ENCODE measurements at places on chromosomes 6 and 20.
A peak's percentile ranks its signal among the peaks of the same experiment; 100 is the strongest.

DNA sequence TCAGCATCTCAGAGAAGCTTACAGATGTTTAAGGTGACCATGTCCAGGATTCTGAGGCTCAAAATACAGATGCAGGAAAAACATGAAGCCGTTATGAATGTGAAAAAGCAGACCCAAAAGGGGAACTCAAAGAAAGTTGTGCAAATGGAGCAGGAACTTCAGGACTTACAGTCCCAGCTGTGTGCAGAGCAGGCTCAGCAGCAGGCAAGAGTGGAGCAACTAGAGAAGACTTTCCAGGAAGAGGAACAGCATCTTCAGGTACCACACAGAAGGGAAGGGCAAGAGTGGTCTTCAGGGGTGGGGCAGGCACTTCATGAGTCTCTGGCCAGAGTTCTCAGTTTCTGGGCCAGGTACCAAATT lies 15.2 kb downstream of the RNF8 start:
- no peak for DNase-seq

DNA sequence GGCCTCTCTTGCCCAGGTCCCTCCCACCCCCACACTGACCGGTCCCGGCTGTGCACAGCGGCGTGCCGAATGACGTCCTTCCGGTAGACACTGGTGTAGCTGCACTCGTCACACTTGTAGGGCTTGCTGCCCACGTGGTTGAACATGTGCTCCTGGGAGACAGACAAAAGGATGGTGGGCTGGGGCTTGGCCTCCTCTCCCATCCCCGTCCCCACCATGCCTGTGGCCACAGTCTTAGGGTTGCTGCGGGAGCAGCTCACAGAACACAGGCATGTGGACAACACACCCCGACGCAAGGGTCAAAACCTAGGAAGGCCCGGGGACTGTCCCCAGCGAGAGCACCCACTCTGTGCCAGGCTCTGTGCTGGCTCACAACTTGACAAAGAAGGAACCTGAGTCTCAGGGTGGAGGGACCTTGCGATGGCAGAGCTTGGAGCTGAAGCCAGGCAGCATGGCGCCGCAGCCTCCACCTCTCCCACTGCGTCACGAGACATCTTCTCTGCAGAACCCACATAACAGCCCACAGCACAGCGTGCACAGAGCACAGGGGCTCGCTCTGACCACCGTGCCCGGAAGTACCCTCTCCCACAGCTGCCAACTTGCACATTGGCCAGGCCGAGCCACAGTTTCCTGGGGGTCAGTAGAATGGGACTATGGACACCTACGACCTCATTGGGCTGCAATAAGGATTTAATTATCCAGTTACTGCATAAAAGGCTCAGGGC lies 9.8 kb downstream of the ZNF335 start:
- DNase-seq, result no peak

- no peak for DNase-seq
These were observed 11.2 kb upstream of the TTK start for GRCh38 chr6:79993012-79993910.

DNA sequence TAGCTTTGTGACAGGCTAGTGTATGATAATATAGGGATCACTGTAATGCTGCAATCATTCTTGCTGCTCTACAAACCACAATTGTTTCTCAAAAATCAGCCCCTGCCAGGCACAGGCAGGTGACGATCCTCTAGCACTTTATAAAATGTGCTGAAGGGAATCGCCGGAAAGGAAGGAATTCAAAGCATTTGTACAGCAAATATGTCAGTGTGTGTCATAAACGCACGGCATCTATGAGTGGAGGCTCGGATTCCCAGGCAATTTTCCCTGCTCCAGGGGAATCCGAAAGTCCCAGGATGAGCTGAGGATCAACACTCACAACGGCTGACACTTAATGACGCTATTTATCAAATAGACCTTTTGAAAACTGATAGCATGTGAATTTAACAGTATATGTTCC lies 1.4 kb downstream of the PHACTR1 start:
- no peak for DNase-seq

DNA sequence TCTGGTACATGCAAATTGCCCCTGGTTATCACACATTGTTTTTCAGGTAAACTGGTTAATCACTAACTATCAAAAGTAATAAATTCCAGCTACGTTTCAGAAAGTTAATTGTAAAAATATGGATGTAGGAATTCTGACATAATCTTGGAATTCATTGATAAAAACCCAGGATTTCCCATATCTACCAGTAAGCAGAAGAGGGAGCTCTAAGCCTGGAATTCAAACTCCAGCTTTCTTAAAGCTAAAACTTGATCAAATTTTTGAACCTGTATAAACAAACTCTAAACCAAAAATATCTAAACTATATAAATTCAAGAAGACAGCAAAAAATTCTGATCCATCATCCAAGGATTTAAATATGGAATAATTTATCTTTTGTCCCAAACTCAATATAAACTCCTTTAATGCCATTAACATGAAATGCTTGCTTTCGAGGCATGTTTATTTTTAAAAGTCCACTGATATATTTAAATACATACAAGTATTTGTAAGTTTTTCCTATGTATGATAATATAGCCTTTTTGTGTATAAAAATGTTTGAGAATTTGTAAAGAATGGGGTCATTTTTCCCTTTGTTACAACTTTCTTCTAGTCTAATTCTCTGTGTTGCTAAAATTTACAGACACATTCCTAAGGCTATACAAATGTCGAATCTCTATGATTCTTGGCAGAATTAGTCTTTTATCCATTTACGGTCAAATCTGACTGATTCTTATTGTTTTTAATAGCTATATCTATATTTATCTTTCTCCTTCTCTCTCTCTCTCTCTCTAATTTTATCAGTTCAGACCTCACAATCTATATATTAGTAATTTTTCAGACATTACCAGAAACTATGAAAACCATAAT lies 91.4 kb upstream of the RNF217 start:
- DNase-seq, result no peak

DNA sequence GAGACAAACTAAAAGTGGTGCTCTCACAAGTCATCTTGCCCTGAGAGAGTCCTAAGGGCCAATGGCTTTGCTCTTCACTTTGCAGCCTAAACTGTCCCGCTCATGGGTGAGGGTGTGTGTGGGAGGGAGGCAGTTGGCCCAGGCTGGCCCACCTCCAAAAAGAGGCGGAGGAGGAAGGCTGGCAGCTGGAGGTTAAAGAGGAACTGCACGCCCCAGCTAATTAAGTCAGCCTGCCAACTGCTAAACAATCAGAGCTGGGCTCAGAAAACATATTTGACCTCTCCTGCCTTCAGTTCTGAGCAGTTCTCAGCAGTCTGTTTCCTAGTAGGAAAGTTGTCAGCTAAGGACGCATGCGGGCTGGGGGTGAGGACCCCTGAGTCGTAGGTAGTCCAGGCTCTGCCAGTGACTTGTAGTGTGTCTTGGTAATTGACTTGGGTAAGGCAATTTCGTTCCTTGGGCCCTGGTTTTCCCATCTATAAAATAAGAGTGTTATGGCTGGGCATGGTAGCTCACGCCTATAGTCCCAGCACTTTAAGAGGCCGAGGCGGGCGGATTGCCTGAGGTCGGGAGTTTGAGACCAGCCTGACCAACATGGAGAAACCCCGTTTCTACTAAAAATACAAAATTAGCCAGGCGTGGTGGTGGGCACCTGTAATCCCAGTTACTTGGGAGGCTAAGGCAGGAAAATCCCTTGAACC lies 17.0 kb downstream of the GSS start:
- DNase-seq, result no peak

DNA sequence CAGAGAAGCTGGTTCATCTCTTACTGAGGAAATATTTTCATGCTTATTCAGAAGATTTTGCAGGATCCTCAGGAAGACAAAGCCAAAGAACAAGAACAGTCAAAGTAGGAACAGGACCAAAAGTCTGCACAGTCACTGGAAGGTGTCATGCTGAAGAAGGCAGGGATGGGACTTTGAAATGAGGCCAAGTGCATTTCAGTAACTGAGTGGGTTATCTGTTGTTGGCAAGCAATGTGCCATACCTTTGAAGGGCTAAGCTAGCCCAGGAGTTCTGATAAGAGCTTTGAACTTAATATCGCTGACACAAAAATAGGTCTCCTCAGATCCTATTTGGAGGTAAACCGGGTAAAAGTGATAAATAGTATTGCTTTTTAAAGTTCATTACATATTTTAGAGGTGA lies 31.5 kb downstream of the SLC16A10 start:
- no peak for DNase-seq

GRCh38 chr20:15191082-15191723 lies 853.8 kb upstream of the FLRT3 start:
- no peak for DNase-seq

DNA sequence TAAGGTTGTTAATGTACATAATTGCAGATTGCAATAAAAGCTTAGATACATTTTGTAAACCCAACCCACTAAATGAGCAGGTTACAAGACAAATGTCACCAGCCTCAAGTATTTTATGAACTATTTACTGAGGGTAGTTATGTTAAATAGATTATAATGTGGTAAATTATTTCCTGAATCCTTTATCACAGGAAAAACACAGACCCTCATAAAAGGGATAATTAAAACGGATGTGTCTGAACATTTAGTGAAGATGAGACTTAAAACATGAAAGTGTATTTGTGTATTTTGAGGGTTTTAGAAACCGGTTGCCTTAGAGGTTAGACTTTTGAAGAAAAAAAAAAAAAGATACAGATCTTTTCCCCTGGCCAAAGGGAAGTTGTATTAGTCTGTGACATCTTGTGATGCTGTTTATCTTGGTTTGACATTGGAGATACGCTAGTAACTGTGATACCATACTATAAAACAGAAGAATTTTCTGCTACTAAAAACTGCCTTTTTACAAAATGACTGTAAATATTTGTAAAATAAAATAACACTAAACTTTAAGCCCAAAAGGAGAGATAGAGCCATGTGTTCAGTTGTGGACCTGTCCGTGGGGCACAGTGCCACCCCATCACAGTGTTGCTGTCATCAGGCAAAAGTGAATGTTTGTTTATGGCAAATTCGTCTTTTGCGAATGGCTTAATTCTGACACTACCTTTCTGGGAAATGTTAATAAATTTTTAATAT lies 9.7 kb downstream of the DYNLT1 start:
- DNase-seq, result no peak

GRCh38 chr6:119587537-119587936 lies 238.0 kb upstream of the MAN1A1 start:
- DNase-seq, result no peak

- no peak for DNase-seq
These were observed 7.8 kb downstream of the RWDD1 start for GRCh38 chr6:116579143-116579542.

GRCh38 chr20:26207237-26207966 lies 510.7 kb upstream of the ZNF337 start:
- no peak for DNase-seq

DNA sequence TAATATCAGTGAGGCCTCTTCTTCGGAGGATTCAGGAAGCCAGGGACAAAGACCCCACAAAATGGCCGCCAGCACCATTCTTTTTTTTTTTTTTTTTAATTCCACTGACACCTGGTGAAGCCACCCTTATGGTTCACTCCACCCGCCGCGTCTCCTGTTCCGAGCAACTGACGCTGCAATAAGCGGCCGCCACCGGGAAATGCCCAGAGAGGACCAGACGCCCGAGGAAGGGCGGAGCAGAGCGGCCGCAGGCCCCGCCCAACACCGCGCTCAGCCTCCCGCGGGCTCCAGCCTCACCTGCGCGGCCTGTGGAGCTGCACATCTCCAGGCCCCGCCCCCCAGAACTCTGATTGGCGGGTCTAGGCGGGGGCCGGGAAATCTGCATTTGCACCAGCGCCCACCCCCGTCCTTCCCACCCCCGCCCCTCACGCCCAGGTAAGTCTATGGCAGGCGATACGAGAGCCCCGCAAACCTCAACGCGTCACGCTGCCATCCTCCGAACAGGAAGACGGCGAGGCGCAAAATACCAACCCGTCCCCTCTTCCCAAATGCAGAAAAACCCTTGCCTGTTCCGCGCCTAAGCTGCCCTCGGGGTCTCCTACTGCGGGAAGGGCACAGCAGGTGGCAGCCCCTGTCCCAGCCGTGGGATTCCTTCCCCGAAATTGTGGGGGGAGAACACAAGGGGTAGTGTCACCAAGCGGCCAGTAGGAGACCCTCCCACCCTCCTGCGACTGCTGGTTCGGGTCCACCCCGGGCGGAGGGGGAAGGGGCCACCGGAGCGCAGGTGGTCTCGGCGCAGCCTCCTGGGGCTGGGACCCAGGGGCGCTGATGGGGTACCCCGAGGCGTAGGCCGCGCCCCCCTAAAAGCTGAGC lies 960 bp downstream of the ATP9A start:
- peak; percentile 68 for DNase-seq

DNA sequence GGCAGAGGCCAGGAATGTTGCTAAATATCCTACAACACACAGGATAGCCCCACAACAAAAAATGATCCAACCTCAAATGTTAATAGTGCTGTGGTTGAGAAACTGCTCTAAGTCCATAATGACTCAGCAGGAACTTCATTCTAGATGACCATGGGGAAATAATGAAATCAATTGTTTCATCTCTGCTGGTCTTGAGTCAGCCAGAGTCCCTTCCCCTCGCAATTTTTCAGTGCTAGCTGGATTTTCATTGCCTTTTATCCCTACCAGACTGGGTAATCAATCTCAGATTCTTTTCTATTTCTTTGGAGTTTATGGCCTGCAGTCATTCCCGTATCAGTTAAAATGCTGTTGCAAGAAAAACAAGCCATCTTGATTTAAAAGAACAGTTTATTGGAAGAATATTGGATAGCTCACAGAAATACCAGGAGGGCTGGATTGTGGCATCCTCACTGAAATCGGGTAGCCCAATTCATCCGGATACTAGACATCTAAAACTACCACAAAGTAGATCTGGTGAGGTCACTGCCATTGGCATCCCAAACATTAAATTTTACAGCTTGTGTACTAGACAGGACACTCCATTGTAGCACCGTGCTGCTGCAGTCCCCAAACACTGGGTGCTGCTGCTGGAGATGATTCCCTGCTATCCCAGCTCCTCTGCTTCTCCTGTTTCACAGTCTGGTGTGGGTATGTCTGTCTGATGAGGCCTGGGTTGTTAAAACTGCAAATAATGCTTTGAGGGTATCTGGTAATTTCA lies 30.3 kb upstream of the POPDC3 start:
- DNase-seq, result no peak

DNA sequence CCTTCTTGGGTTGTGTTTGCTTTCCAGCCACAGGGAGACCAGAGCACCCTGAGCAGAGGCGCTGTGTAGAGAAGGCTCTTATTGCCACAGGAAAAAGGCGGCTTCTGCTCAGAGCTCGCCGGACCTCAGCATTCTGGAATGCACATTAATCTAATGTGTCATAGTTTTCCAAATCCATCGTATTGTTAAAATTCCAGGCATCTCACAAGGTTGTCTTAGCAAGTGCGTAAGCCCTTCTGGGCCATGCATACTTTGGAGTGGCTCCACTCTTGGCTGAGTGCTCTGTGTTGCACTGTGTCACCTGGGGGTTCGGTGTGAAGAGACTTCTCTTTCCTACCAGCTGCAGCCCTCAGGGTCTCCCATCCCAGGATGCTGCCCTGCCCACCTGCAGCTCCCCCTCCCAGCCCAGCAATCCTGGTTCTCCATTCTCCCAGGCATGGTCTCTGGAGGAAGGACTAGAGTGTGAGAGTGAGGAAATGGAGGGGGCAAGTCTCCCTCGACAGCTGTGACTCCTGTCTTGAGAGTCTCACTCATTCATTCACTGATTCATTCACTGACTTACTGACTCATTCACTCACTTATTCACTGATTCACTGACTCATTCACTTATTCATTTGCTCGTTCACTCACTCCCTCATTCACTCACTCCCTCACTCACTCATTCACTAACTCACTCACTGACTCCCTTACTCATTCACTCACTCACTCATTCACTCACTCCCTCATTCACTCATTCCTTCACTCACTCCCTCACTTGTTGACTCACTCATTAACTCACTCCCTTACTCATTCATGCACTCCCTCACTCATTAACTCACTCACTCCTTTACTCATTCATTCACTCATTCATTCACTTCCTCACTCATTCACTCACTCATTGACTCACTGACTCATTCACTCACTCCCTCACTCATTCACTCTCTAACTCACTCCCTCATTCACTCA lies 83.7 kb upstream of the MPC1 start:
- no peak for DNase-seq
